ENCODE measurements at places on chromosomes 5 and 9.

- DNase-seq: no peak
These were observed 64.7 kb upstream of the ATG10 start for GRCh38 chr5:81907012-81907635.

- DNase-seq: peak; percentile 50
These were observed 27.9 kb upstream of the RECK start for GRCh38 chr9:36008774-36009300.

DNA sequence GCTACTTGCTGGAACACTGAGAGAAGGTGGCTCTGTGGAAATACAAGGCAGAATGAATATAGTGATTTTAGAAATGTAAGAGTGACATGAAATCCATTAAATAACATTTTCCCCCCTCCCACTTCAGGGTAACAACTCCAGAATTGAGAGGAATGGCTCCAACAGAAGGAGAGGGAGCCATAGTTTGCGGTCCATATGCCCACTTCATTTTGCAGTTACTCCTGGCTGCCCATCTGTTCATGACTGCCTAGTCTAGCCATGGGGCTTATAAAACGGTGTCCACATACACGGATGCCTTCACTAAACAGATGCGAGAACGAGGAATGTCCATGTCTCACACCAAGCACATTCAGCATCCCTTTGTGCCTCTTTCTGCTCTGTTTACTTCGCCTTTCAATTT is 186.7 kb downstream of the TMEM38B start:
- no peak for DNase-seq

DNA sequence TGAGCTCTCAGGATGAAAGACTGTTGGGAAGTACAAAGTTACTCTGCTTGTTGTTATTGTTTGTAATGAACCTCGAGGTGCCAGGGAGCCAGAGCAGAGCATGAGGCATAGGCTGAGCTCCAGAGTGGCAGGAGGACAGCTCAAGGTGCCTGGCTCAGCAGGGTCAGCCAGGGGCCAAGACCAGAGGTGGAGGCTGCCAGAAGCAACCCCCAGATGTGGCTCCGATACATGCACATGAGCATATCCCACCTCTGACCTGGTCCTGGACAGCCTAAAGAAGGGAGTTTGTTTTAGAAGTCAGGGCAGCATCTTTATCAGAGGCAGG is 105.6 kb downstream of the PSD2 start:
- DNase-seq: no peak

DNA sequence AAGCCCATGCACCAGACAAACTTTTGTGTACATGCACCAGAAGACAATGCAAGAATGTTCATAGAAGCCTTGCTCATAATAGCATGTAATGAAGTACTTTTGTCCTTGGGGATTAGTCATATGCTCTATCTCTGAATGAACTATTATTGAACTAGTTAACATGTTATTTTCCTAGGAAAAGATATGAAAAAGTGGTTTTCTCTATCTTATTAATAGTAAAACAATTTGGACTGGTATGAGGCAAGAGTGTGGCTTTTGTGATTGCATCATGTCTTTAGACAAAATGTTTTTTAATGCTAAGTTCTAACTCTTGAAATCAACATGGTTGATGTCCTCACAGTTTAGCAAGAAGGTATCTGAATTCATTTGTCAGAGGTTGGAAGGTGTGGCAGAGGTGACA is 55.7 kb upstream of the SPDL1 start:
- no peak for DNase-seq
